ENCODE measurements at places on chromosomes 2 and 18.
A peak's percentile ranks its signal among the peaks of the same experiment; 100 is the strongest.

GRCh38 chr18:72910045-72910444, 42.3 kb upstream of the NETO1 start:
- DNase-seq, result no peak

DNA sequence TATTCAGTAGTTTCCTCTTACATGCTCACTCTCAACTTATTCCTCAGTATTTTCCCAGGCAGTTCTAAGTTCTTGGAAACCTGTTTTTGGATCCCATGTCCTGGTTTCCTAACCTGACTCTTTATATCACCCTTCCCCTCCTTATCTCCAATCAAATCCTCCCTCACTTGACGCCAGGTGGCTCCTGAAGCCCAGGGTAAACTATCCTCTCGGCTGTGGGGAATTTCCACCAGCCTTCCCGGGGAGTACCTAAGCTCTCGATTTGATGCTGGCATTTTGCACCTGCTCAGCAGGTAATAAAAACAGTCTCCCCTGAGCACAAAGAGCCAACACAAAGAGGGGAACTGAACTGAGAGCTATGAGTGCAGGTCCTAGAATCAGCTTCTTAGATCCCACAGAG, 538.0 kb downstream of the SLC4A3 start:
- no peak for DNase-seq

GRCh38 chr2:20397811-20398447, 47.3 kb upstream of the PUM2 start:
- DNase-seq, result no peak

- DNase-seq, result no peak
Measured at GRCh38 chr2:42274863-42275262, 86.2 kb downstream of the COX7A2L start.

DNA sequence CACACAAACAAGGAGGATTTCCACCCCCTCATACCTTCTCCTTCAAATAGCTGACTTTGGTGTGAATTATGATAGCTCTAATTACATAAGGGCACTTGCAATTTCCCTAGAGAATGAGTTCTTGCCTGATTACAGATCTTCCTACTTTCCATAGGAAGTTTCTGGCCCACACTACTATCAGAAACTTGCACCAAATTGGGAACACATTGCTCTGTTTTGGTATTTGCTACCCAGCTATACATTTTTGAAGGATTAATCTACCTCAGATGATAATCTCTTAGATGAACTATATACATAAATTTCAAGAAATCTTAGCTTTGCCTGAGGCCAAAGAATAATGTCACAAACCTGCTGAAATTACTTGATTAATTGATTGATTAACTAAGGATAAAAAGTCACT, 4.9 kb downstream of the DCC start:
- DNase-seq, result no peak

- no peak for DNase-seq
Measured at GRCh38 chr18:11034884-11035283, 114.5 kb downstream of the PIEZO2 start.

DNA sequence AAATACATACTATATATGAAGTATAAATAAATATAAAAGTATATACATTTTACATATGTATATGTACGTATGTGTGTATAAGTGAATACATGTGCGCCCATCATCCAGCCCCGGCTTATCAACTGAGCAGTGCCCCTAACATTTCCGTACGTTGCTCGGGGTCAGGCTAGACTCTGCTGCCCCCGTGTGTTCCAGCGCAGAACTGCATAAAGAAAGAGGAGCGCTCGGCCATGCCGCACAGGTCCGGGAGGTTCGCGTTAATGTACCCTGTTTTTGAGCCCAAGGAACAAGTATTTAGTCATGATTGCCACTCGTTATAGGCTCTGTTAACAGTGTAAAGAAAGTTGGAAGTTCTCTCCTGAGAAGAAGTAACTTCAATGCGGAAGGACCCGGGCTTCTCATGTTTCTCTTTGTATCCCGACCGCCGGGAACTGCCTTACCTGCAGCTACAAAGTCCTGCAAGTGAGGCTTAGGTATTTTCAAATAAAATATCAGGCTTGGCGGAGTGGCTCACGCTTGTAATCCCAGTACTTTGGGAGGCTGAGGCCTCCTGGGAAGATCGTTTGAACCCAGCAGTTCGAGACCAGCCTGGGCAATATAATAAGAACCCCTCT, 55.7 kb downstream of the CD8B2 start:
- peak; percentile 96 for DNase-seq

GRCh38 chr18:70720607-70721006, 431.8 kb downstream of the SOCS6 start:
- no peak for DNase-seq

- DNase-seq, result no peak
Measured at GRCh38 chr2:51720826-51721225, 688.9 kb upstream of the NRXN1 start.

GRCh38 chr2:12282780-12283695, 433.7 kb upstream of the TRIB2 start:
- DNase-seq, result no peak

GRCh38 chr18:63311118-63312018, 8.2 kb downstream of the BCL2 start:
- DNase-seq, result no peak

DNA sequence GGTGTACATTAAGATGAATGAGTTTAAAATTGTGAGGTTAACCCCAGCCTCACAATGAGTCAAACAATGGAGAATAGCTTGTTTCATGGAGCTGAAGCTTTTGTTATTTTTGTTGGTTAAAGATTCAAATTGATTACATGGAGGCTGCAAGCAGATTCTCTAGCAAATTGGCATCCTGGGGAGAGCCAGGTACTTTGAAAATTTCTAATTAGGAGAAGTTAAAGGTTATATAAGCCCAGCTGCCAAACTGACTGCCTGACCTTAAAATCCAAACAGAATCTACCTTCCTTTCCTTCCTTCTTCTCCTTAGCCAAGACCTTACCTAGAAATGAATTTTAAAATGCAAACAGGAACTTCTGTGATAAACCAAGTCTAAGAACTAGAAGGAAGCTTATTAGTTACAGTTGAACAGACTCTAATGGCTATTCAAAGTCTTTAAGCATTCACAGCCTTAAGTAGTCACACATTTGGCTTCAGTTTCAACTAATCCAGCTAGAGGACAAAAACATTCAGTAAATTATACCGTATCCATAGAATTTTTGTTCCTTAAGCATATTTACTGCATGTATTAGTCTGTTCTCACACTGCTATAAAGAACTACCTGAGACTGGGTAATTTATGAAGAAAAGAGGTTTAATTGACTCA, 31.5 kb upstream of the PGAP1 start:
- no peak for DNase-seq

- no peak for DNase-seq
Measured at GRCh38 chr2:38099099-38100028, 23.4 kb upstream of the CYP1B1 start.

GRCh38 chr2:64401529-64401880, 52.5 kb upstream of the LGALSL start:
- no peak for DNase-seq

- DNase-seq, result no peak
Measured at GRCh38 chr2:150449856-150450255, 37.6 kb downstream of the RND3 start.

DNA sequence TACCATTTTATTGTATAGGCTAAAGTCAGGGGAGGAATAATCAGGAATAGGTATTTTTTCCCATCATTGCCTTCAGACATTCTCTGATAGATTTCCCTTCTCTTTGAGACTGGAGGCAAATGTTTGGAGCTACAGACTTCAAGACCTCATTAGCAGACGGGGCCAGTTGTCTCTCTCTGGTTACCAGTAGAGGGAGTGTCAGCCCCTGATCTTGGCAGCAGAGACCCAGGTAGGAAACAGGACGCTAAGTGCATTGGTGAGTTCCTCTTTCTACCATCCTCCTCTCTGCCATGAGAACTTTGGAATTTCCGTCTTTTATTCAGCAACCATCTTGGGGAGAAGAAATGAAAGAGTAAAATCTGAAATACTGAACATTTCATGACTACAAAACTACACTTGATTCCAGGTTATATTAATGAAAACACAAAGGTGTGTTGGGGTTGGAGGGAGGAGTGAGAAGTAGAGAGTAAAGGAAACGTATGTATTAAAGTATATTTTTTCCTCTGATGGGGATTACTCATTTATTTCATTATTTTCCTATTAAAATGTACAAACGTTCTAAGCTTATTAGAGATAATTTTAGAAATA, 186.2 kb upstream of the GCFC2 start:
- no peak for DNase-seq

DNA sequence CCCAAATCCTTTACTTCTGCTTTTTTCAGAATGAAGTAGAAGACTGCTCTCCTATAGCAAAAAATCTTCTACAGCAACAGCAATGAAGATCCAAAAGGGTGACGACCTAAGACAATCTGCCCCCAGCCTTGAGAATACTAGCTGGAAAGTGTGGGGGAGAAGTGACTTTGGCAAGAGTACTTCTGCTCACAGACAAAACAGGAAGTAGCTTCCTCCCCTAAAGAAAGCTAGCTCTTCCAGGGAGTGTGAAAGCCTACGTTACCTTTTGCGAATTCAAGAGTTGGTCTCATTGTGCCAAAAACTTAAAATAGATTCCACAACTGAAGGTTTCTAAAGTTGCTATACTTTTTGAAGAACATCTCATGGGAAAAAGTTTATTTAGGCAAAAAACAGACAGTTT, 1069.2 kb upstream of the CHAC2 start:
- no peak for DNase-seq

- no peak for DNase-seq
Measured at GRCh38 chr2:75100801-75101151, 98.5 kb downstream of the TACR1 start.

DNA sequence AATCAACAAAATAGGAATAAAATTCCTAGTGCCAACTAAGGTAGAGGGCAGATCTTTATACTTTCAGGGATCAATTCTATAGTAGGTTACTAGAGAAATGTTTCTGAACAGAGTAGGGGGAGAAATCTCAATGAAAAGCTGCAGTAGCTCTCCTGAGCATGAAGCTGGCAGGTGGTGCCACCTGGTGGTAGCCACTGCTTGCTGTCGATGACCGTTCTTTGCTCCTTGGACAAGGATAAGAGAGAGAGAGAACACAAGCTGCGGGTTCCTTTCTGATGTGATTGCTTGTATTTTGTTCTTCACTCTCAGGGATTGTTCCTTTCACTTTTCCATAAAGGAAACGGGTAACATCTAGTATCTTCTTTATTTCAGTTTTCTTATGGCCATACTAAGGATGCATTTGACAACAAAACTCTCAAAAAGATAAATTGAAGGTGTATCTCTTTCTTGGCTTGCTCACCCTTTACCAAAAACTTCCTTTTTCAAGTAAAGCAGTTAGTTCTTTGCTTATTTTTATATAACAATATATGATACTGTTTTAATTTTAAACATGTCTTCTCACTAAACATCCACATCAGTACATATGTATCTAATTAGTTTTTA, 18.6 kb upstream of the MRPL19 start:
- DNase-seq, result peak; percentile 81

DNA sequence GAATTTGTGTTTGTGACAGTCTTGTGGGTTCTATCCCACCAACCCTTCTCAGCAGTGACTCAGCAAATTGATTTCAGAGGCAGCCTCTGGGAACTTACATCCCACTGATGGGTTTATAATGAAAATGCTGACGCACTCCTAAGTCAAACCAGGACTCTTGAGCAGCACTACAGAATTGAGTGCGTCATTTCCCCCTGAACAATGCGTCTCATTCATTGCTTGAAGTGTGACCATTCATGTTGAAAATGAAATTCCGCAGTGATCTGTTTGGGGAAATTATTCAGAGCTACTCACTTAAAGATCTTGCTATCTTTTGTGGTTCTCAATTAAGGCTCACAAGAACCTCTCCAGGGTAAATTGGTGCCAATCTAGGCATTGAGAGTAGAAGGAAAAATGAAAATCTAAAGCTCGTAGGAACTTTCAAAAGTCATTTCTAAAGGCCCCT, 417.7 kb upstream of the SLC14A2 start:
- no peak for DNase-seq

DNA sequence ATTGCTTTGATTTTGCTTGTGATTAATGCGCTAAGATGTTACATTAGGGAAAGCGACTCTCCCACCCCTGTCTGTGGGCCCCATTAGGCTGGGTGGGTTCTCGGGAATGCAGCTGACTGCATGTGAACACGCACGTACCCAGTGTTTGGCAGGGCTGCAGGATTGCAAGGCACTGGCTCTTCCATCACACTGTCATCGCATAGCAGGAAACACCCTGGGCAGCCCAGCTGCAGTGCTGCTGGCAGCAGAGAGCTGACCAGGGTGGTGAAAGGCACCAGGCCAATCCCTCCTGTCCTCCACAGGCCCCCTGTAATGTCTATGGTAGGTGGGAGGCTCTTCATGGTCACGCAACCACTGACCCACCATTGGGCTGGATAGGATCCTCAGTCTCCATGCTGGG, 34.4 kb upstream of the FZD7 start:
- DNase-seq, result no peak

DNA sequence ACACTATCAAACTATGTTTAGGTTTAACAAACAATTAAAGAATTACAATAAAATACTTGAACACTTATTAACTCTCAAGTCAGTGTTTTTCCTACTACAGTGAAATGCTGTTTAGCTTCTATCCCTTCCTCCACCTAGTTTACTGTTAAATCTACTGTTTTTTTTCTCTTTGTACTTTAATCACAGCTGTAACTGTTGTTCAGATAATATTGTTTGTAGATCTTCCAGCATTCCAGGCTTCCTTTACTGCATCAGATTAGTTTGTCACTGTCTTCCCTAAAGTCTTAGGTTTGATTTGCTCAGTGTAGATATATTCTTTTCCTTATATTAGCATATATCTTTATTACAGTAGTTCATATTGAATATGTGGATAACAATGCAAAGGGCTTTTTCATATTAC, 22.5 kb downstream of the BIRC6 start:
- no peak for DNase-seq

DNA sequence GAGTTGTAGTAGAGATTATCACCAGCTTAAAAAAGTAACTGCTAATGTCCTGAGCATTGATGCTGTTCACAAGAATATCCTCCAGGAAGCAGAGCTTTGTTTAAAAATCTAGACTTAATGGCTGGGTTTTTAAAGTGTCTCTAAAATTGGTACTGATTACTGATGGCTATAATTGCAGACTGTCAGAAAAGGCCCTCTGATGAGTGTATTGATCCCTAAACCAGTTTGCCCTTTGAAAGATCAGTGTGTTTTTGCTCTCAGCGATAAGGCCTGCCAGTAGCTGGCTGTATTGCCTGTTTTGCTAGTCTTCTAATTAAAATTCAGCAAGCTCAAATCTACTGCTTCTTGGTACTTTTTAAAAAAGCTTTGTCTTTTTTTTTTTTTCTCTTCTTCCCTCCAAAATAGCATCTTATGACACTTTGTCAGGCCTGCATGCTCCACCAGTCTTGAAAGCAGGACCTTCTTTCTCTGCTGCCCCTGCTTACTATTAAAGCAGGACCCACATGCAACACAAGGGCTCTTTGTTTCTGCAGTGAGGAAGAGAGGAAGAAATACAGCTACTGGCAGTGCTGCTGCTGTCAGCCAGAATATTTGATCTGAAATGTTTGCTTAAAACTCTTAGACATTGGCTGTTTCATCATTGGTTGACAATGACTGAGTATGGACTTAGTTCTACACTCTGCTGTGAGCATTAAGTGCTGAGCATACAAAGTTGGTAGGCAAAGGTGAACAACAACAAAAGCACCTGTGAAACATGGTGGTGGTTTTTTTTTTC, 1.8 kb downstream of the SEC11C start:
- DNase-seq, result no peak

GRCh38 chr2:233865838-233866237, 2.3 kb downstream of the MSL3B start:
- DNase-seq, result no peak
